ENCODE measurements at places on chromosomes 5 and 9.

DNA sequence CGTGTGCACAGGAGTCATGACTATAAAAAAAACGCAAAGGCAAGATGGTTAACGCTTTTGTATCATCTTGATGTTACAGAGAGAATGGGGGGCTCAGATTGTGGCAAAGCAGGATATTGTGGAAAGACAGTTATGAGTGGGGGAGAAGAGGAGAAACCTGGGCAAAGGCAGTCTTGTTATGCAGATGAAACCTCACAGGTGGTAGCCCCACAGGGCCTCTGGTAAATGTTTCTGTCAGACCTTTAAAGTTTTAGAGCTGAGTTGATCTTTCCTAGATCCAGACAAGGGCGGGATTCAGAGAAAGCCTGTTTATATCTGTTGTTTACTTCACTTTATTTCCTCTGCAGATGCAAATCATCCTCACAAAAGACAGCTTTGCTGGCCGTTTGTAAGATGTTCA lies 55.2 kb downstream of the C9orf85 start:
- no peak for DNase-seq

DNA sequence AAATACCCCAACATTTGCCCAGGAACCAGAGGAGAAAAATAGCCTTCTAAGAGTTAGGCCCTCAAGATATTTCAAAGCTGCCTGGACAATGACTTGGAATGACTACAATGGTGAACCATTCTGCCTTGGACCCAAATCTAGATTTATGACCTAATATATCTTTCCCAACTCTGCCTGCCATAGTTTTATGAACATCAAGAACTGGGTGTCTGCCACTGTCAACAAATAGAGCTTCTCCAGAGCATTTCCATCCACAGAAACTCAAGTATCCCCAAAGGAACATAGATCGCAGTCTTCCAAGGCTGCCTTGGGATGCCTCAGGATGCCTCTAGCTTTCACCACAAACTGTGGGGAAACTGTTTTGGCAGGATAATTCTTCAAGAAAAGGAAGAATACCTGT lies 48.2 kb upstream of the NFIB start:
- no peak for DNase-seq

DNA sequence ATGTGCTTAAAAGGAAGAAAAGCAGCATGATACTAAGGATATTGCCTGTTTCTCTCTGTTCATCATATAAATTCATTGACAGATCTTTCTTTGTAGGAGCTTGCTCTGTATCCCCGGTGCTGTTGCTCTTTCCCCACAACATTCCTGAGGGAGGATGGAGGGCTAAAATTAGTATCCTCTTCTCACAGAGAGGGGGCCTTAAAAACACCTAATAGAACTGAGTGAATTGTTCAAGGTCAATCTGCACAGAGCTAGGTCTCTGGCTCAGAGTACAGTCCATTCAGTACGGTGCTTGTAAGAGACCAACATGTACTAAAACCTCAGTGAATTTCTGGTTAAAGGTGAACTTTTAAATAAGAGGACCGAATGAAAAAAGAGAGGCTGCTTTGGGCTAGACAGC lies 88.7 kb downstream of the PALM2AKAP2 start:
- no peak for DNase-seq

- DNase-seq, result no peak
Observed at GRCh38 chr5:33049842-33050241, 338.7 kb downstream of the NPR3 start.

- DNase-seq, result no peak
Observed at GRCh38 chr9:68731857-68732256, 26.8 kb downstream of the PIP5K1B start.

DNA sequence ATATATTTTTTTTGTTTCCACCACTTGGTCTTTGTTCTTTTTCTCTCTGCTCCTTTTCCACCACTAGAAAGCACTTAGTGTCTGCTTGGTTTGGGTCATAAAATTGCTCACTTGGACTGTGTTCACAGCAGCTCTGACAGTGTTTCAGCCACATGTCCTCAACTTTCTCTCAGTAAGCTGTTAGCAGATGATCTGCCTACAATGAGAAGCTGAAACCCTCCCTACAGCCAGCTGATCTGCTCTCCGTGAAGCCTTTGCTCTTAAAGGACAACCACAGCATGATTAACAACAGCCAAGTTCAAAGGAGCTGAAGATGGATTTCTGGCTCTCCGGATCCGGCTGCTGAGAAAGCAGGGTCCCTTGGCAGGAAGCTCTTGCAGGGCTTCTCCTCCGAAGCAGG lies 31.6 kb downstream of the PRLR start:
- no peak for DNase-seq

DNA sequence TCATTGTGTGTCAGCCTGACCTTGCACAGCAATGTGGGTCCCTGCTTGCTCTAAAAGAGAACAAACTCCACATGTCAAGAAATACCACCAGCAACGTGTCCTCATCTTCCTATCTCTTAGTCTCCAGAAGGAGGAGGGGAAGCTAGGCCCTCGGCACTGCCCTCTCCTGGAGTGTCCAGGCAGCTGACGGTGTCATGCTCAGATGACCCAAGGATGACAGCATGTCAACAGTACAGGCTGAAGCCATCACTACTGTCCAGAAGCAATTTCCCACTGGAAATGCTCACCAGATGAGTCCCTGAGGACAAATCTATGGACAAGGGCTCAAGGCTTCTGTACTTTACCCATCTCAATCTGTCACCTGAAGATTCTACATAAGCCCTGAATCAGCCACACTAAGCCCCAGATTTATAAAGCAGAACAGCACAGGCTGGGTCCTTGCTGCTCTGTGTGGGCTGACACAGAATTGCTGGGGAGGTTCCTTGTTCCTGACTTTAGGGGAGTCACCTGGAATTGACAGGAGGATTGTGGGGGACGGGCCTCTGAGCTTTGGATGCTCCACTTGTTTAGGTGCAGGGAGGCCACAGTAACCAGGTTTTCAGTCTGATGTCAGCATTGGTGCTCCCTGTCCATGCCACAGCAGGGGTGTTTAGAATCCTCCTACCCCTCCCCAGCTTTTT lies 210.2 kb downstream of the DAB2IP start:
- no peak for DNase-seq

- no peak for DNase-seq
Observed at GRCh38 chr5:133756756-133757155, 144.4 kb upstream of the FSTL4 start.

DNA sequence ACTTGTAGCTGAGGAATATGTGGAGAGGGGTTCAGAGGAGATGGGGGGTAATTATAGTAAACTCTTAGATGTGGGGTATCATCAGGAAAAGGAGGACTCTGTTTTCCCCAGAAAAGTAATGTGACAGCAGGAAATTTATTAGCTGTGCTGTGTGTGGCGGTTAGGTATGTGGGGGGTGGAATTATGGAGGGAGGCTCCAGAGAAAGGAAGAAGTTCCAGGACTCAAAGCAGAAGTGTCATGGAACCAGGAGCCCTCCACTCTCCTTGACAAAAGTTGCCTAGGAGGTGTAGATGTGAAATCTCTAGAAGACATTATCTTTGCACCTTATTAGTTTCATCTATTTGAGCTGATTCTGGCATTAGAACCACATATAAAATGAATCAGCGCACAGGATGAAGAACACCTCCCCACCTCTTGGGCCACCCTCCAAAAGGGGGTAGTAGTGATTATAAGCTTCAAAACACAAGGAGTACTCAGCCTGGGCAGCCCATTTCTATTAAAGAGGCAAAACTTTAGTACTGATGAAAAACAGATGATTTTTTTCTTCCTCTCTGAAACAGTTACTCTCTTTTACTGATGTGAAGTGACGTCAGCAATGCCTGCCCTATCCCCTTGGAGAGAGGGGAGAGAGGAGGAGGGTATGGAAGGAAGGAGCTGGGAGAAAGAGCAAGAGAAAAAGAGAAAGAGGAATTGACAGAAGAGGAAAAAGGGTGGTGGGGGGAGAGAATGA lies 18.2 kb downstream of the NR2F1 start:
- no peak for DNase-seq

DNA sequence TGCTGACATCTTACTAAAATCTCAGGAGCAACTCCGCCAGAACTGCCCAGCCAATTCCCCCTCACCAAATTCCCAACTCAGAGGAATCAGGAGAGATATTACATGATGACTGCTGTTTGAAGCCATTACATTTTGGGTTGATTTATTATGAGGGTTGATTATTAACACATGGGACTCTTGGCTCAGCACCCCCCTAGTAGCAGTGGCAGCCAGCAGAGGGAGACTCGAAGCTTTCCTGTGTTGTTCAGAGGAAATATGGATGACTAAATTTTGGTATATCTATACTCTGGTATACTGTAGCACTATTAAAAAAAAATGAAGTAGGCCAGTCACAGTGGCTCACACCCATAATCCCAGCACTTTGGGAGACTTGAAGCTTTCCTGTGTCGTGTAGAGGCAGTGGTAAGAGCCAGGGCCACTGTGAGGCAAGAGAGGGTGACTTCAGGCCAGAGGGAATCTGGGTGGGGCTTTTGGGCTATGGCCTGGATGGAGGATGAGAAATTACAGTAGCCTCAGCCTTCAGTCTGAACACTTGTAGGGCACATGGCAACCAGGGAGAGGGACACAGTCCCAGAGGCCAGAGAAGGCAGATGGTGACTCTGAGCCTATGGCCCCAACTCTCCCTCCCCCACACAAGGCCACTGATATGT lies 111.4 kb downstream of the LHX2 start:
- no peak for DNase-seq

DNA sequence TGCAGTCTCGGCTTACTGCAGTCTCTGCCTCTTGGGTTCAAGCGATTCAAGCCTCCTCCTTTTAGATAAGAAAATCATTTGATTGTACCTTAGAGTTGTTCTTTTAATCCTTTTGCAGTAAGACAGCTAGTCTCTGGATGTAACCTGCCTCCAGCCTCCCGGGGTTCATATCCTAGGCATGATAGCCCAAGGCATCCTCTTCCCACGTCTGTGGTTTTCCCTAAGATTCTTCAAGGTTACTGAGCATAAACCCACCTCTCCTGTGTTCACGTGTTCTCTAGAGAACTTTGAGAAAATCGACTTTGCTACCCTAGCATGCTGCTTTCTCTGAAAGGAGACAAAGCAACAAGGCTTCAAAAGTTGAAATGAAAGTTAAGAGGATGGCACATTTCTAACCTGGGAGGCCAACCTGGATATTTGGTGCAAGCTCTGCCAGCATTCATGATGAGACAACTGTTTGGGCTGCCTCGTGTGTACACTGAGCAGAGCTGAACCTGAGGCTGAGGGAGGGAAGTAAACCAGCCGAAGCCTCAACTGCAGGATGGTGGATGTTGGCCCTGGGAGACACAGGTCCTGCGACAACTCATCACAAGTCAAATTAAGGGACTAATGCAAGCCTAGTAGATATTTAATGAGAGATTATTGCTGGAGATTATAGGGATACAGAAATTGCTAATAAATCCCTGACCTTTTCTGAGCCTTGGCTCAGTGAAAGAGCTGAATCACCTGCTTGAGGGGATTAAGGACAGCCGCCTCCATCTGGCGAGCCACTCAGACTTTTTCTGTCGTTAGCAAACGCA lies 261.8 kb downstream of the ARHGAP26 start:
- no peak for DNase-seq

DNA sequence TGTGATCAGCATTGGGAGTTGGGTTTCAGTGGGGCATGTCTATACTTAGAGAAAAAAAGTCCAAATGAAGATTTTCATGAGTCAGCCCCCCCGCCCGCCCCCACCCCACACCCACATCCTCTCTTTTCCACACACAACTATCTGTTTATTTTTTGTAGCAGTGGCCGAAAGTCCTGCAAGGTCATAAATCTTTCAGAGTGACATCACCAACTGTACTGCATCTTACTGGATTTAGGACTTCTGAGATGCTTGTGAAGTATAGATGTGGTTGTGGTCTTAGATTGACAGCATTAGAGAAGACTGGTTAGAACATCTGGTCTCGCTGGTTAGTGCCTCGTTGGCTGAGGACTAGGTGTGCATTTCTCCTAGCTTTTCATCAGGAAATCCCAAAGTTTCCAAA lies 7.3 kb upstream of the ROPN1L start:
- no peak for DNase-seq

DNA sequence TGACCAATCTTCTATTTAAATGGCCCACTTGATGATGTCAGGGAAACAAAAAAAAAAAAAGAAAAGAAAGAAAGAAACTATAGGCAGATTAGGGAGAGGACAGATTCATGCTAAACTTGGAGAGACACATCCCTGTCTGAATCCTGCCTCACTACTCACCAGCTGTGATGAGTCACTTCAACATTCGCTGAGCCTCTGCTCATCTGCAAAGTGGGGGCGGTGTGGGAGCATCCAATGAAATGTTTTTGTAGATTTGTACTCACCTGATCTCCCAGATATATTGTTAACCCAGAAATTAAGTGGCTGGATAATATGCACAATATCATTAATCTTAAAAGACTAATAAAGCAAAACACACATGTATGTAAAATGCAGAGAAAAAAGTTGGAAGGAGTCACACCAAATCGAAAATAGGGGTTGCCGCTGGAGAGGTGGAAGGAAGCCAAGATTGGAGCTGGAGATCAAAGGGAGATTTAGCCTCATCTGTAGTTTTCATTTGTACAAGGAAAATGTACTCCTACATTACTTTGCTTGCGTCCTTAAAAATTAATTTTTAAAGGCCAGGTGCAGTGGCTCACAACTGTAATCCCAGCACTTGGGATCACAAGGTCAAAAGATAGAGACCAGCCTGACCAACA lies 17.0 kb upstream of the ERGIC1 start:
- DNase-seq, result no peak

DNA sequence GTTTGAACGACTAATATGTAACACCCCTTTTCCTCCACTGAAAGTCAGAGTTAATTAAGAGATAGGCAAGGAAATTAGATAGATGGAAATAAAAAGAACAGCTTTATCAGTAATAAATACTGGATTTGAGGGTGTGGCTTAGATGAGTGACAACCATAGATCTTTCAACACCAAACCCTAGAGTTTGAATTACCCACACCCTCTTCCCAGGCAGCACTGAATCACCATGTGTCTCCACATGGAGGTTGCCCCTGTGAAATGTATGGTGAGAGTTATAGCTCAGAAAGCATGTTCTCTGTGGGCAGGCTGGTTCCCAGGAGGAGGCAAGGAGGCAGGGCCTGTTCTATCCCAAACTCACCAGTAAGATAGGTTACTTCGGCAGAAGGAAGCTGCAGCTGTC lies 69.7 kb downstream of the TMEM174 start:
- no peak for DNase-seq

- no peak for DNase-seq
Observed at GRCh38 chr9:34996181-34996904, 6.8 kb downstream of the DNAJB5 start.

DNA sequence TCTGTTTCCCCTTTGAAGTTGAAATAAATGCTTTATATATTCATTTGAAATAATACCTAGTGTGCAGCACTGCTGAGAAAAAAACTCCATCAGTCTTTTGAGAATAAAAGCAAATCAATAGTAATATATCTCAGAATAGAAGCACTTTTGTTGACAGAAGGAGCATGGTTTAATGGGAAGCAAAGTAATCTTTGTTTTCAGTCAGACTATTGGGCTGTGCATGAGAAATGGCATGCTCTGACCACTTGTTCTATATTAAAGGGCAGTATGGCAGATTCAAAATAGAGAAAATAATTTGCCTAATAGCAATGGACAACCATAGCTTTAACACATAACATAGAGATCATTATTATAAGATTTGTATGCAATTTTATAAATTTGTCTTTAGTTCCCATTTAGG lies 12.4 kb downstream of the CDH10 start:
- no peak for DNase-seq

GRCh38 chr9:134433909-134434882 lies 107.9 kb downstream of the RXRA start:
- no peak for DNase-seq

Measured in AG04450 (cell line).